CD4-positive, alpha-beta memory T cell (primary cell): ENCODE measurements at places on chromosomes 3 and 15. TPM values are rescaled to one million over a fixed set of nuclear protein-coding genes. Genes with fewer than 3 reads are reported as not detected.

DNA sequence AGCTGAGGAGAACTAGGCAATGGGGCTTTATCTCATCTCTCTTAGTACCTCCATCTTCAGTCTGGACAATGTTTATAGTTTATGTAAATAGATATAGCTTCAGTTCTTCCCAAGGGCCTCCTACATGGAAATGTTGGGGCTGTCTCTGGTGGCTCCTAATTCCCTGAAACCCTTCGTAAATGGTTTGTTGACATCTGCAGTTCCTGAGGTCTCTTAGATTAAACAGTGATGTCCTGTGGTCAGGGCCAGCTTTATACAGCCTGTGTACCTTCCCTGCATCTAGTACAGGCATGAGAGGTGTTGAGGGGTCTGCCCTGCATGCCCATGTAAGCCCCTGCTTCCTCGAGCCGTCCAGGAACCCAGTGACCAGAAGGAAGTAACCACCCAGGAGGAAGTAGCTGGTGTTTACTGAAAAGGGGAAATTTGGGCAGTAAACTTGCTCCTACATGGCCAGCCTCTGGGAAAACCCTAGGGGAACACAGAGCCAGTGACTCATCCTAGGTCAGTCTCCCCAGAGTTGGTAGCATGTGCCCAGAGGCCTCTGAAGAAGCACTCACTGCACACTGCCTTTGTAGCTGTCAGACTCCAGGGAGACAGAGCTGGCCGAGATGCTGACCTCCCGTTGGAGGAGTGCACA, 4.7 kb upstream of the TBC1D2B start:
- no peaks in the 10 kb centered on the region for H3K27me3 ChIP-seq
- no peaks in the 10 kb centered on the region for H3K36me3 ChIP-seq
- DNase-seq = no peak
- H3K4me3 ChIP-seq = no peak overlapping the region
- H3K4me1 ChIP-seq = peaks cover 6% of the 10 kb centered on the region

DNA sequence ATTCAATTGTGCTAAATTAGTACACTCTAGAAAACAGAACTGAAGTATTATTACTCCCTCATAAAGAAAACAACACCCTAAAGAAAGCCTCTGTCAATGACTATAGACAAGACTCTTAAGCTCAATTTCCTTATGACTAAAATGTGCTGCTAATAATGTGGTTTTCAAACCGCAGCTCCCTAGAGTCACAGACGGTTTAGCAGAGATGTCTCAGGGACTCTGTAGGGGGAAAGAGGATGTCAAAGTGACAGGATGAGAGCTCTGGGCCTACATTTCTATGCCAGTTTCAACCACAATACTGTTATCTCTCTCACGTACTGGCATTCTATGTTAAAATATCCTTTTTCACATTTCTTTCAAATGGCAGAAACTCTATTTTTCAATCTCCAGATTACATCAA, 37.6 kb upstream of the WDR49 start:
- H3K36me3 ChIP-seq = peaks cover 25% of the 10 kb centered on the region
- DNase-seq = peak; percentile 68
- no peaks in the 10 kb centered on the region for H3K27me3 ChIP-seq
- H3K4me1 ChIP-seq = peaks cover 16% of the 10 kb centered on the region
- H3K27ac ChIP-seq = no peak overlapping the region

- no peaks in the 10 kb centered on the region for H3K27me3 ChIP-seq
- DNase-seq = no peak
- H3K36me3 ChIP-seq = no peaks in the 10 kb centered on the region
- no peaks in the 10 kb centered on the region for H3K4me1 ChIP-seq
- H3K27ac ChIP-seq = no peak overlapping the region
These were observed 30.8 kb upstream of the MINAR1 start for GRCh38 chr15:79401301-79401700.

DNA sequence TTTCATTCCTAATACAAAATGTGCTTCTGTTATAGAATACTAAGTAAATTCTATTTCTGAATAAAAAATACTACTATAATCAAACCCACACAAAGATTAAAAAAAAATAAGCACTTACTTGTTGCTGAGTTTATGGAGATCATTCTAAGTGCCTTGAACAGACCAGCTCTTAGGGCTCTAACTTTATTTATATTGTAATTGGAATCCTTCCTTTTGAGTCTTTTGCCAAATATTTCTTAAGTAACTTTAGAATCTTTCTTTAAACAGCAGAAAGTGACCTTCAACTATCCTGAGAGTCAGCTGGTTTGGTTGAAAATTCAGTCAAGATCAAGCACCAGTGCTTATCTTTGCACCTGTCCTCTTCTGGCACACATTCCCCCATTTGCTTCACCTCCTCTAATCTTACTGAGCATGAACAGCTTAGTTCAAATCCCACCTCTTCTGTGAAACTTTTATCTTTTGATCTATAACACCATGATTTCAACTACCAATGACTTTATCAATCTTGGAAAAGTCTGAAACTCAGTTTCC, 149.3 kb downstream of the VPS13C start:
- no peaks in the 10 kb centered on the region for H3K4me1 ChIP-seq
- no peak overlapping the region for H3K27ac ChIP-seq
- no peak for DNase-seq
- no peaks in the 10 kb centered on the region for H3K27me3 ChIP-seq
- H3K4me3 ChIP-seq = no peak overlapping the region
- peaks cover 44% of the 10 kb centered on the region for H3K36me3 ChIP-seq

- H3K27ac ChIP-seq = peak overlapping the region; percentile 97
- peak overlapping the region; percentile 87 for H3K4me3 ChIP-seq
- H3K27me3 ChIP-seq = no peaks in the 10 kb centered on the region
- DNase-seq = no peak
These were observed 557 bp downstream of the DENND4A start for GRCh38 chr15:65791335-65792137.

- no peaks in the 10 kb centered on the region for H3K36me3 ChIP-seq
- H3K4me1 ChIP-seq = peaks cover 3% of the 10 kb centered on the region
These were observed 64.8 kb upstream of the ARL8B start for GRCh38 chr3:5057272-5057671.

DNA sequence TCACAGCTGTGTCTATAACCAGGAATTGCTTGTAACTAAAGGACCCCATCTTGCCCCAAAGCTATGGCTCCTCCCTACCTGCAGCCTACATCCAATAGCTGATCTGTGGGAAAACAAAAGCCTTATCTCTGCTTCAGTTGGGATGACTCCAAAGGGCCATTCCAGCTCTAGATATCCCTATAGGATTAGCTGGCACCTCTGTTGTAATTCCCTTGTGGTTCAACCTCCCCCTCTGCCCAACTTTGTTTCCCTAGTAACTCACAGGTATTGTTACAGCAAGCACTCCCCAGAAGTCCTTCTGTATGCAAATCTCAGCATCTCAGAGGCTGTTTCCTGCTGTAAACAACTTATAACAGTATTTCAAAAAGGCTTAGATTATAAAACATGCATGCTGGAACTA, 478.6 kb downstream of the AGBL1 start:
- H3K4me3 ChIP-seq = no peak overlapping the region
- H3K27me3 ChIP-seq = no peaks in the 10 kb centered on the region
- H3K4me1 ChIP-seq = no peaks in the 10 kb centered on the region
- no peaks in the 10 kb centered on the region for H3K36me3 ChIP-seq
- DNase-seq = no peak

GRCh38 chr3:108130701-108131474, 40.1 kb upstream of the CD47 start:
- H3K27me3 ChIP-seq = no peaks in the 10 kb centered on the region
- H3K27ac ChIP-seq = no peak overlapping the region
- DNase-seq = no peak
- H3K4me3 ChIP-seq = no peak overlapping the region
- H3K4me1 ChIP-seq = peaks cover 97% of the 10 kb centered on the region
- H3K36me3 ChIP-seq = no peaks in the 10 kb centered on the region

DNA sequence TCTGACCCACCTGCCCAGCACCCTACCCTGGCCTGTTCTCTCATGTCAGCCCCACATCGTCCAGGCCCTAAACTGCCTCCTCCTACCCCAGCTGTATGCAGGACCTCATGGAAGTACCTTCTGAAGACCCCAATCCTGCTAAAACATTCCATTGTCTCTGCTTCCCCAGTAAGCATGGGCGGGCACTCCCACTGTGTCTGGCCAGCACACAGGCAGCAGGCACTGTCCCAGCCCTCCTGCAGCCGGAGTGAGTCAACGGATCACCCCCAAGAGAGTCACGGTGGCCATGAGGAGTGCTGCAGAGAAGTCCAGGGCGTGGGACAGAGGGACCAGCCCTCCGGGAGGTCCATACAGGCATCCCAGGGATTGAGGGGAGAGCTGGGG, 36.4 kb upstream of the SLCO2A1 start:
- H3K4me1 ChIP-seq = no peaks in the 10 kb centered on the region
- H3K27me3 ChIP-seq = no peaks in the 10 kb centered on the region
- no peak overlapping the region for H3K27ac ChIP-seq
- H3K4me3 ChIP-seq = no peak overlapping the region

DNA sequence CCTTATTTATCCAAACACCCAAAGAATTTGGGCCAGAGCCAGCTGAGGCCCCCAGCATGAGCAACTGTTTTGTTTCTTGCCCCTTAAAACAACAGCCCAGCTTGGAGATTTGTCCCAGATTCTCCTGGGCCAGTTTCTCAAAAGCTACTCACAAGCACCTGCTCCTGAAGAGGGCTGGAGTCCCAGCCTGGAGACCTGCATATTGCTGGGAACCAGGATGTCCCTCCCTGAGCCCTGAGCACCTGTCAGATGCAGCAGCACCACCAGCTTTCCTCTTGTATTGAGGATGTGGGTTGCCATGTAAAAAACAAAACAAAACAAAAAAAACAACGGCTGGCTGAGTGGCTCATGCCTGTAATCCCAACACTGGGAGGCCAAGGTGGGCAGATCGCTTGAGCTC, 7.0 kb upstream of the RFT1 start:
- no peak overlapping the region for H3K4me3 ChIP-seq
- no peaks in the 10 kb centered on the region for H3K27me3 ChIP-seq
- H3K27ac ChIP-seq = no peak overlapping the region
- no peaks in the 10 kb centered on the region for H3K4me1 ChIP-seq
- no peaks in the 10 kb centered on the region for H3K36me3 ChIP-seq

GRCh38 chr3:184183679-184184078, 2.3 kb upstream of the ABCF3 start:
- H3K4me3 ChIP-seq = no peak overlapping the region
- H3K4me1 ChIP-seq = peaks cover 30% of the 10 kb centered on the region
- DNase-seq = no peak
- no peaks in the 10 kb centered on the region for H3K27me3 ChIP-seq

DNA sequence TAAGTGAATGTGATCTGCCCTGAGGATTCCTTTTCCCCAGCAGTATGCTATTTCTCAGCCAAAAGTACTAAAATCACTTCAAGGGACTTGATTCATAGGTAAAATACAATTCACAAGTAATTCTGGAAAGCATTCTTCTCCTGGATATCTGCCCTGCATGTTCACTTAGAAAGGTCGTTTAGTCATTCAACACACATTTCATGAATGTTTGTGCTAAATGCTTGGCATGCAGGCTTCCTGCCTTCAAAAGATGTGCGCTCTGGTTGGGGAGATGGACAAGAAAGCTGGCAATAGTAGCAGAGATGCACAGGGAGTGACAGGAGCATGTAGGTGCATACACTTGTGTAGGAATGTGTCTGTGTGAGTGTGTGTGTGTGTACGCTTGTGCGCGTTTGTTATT, 360.7 kb downstream of the PTPRG start:
- no peaks in the 10 kb centered on the region for H3K4me1 ChIP-seq
- H3K36me3 ChIP-seq = no peaks in the 10 kb centered on the region
- no peak for DNase-seq
- no peak overlapping the region for H3K4me3 ChIP-seq
- no peak overlapping the region for H3K27ac ChIP-seq

- no peaks in the 10 kb centered on the region for H3K27me3 ChIP-seq
- H3K4me1 ChIP-seq = no peaks in the 10 kb centered on the region
- H3K27ac ChIP-seq = no peak overlapping the region
- DNase-seq = no peak
These were observed 150.7 kb downstream of the FNDC3B start for GRCh38 chr3:172189987-172190603.

DNA sequence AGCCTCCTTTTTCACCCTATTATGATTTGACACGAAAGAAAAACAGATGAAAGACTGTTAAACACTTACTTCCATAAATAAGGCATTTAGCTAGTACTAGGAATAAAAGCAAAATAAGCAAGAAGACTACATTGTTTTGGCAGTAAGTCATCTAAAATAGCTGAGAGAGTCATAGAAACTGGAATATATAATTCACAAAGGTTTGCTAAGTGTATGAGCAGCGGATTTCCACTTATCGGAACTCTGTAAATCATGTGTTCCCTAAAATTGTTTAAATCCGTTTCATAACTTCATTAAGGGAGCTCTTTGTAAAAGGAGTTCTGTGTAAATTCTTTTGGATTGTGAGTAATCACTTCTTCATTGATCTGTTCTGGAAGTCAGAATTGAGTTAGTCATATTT, 202.5 kb upstream of the CBLB start:
- H3K4me1 ChIP-seq = no peaks in the 10 kb centered on the region
- H3K27me3 ChIP-seq = no peaks in the 10 kb centered on the region
- no peak overlapping the region for H3K27ac ChIP-seq

- H3K36me3 ChIP-seq = no peaks in the 10 kb centered on the region
- peak; percentile 30 for DNase-seq
- no peaks in the 10 kb centered on the region for H3K27me3 ChIP-seq
- H3K4me1 ChIP-seq = peaks cover 98% of the 10 kb centered on the region
These were observed 12.1 kb downstream of the TBC1D2B start for GRCh38 chr15:78065284-78065872.

DNA sequence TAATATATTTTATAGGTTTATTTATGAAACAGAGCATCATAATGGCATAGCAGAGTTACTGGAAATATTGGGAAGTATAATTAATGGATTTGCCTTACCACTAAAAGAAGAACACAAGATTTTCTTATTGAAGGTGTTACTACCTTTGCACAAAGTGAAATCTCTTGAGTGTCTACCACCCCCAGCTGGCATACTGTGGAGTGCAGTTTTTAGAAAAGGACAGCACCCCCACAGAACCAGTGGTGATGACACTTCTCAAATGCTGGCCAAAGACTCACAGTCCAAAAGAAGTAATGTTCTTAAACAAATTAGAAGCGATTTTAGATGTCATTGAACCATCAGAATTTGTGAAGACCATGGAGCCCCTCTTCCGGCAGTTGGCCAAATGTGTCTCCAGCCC, 58.1 kb downstream of the DNAH1 start:
- no peak overlapping the region for H3K4me3 ChIP-seq
- no peaks in the 10 kb centered on the region for H3K27me3 ChIP-seq
- H3K4me1 ChIP-seq = peaks cover 5% of the 10 kb centered on the region
- DNase-seq = no peak

DNA sequence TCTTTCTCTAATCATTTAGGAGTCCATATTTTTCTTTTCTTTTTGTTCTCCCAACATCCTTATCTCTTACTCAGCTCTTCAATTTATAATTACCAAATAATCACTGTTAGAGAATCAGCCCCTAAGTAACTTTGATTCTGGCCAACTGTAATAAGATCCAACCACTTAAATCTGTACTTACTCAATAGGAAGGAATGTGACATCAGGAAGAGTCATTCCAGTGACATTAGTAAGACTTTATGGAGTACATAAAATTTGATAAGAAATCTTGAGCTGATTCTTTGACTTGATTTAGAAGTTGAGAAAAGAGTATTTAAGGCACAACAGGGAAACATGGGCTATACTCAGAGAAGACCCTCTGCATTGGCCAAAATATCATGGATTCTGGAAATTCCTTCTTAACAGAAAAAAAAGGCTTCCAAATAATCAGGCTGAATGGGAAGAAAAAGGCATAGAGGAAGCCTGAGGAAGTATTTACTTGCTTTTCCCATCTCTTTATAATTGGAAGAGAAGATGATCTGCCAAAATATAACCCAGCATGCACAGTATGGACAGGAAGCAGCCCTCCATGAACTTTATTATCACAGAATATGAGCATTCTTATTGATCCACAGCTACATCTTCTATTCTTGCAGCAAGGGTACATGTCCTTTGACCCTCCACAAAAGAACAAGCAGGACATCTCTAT, 289.7 kb upstream of the TPRG1 start:
- H3K27me3 ChIP-seq = no peaks in the 10 kb centered on the region
- no peaks in the 10 kb centered on the region for H3K4me1 ChIP-seq
- DNase-seq = no peak

Gene SPINK8
- total RNA-seq = not detected

Gene SPATA12
- total RNA-seq = not detected

Gene EOMES
- total RNA-seq = 4.8 TPM

Gene STAB1
- total RNA-seq = 13.9 TPM
